Fibroblast of pulmonary artery (primary cell): ENCODE measurements at places on chromosomes 3 and 15.
A peak's percentile ranks its signal among the peaks of the same experiment; 100 is the strongest.

GRCh38 chr15:78107471-78107870 is 15.1 kb downstream of the SH2D7 start:
- DNase-seq, result no peak

DNA sequence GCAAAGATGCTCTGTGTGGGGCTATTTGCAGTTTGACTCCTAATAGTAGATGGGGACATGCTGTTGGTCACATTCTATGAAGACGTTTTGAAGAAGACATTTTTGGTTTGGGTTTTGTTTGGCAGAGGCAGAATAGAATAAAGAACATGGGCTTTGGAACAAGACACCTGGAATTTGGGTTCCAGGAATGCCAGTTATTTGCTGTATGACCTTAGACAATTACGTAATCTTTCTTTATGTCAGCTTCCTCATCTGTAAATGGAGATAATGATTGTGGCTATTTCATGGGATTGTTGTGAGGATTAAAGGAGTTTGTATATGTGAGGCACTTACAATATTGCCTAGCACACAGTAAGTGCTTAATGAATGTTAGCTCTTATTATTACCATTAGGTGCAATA is 91.6 kb downstream of the MESD start:
- DNase-seq, result no peak

- no peak for DNase-seq
Observed at GRCh38 chr15:41122849-41123248, 6.8 kb upstream of the INO80 start.

DNA sequence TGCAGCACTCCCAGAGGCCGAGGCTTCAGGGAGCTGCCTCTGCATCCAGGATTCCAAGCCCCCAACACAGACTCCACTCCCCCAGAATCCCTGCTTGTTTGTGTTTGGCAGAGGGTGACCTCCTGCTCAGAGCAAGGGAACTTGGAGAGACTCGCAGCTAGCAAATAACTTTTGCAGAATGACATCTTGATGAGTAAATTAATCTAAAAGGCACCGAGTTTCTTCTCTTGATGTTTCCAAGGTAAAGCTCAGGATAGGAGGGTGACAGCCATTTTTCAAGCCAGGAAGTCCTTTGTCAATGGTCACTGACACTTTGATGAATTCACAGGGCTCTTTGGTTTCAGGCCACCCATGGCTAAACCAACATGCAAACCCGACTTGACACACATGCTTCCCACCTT is 523.0 kb downstream of the NTRK3 start:
- DNase-seq, result no peak

GRCh38 chr3:127799476-127800222 is 22.7 kb downstream of the MGLL start:
- peak; percentile 84 for DNase-seq

GRCh38 chr3:42819351-42819965 is 10.2 kb downstream of the ACKR2 start:
- DNase-seq, result no peak

- no peak for DNase-seq
Observed at GRCh38 chr3:50473768-50474167, 29.7 kb downstream of the CACNA2D2 start.

- no peak for DNase-seq
Observed at GRCh38 chr15:23797747-23798446, 110.8 kb upstream of the NDN start.

GRCh38 chr15:101795455-101795854 is 7.9 kb upstream of the OR4F6 start:
- DNase-seq, result peak; percentile 44

- DNase-seq, result no peak
Observed at GRCh38 chr15:89436560-89437311, 59.6 kb downstream of the RHCG start.

DNA sequence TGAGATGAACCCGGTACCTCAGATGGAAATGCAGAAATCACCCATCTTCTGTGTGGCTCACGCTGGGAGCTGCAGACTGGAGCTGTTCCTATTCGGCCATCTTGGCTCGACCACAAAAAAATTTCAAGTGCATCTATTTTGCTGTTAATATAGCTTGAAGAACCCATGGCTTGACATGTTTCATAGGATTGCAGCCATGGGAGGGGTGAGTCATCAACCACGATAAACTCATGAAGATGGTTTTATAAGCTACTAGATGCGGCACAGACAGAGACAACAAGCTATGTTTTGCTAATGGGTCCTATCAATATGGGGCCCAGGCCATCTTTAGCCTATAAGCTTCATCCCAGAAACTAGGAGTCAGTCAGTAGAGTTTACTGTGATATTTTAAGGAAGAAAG is 100.4 kb upstream of the PHLDB2 start:
- DNase-seq, result peak; percentile 42

GRCh38 chr15:41983221-41983620 is 10.9 kb upstream of the EHD4 start:
- no peak for DNase-seq

DNA sequence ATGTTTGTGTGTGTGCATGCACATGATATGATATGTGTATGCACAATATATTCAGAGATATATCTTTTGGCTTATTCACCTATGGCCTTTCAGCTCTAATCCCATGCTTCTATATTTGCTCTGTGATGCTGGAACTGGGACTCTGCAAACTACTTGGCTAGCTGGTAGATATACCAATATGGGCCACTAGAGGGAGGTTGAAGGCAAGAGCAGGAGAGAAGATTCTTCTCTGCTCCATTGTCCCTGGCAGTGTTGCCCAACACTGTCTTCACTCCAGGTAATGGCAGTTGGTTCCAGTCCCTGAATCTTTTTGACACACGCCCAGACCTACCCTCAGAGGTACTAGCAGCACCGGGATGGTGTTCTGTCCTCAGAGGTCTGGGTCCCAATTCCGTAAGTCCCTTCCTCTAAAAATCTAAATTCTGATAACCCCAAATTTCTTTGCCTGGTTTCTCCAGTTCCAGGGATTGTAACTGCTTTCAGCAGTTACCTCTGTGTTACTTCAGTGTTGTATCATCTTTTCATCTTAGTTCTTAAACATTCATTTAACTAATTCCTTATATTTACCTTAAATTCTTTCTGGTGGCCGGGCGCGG is 44.7 kb downstream of the GTPBP8 start:
- DNase-seq, result peak; percentile 76

- peak; percentile 96 for DNase-seq
Observed at GRCh38 chr3:115790759-115791158, 167.4 kb downstream of the GAP43 start.

- peak; percentile 17 for DNase-seq
Observed at GRCh38 chr15:57555270-57555669, 36.4 kb upstream of the MYZAP start.

DNA sequence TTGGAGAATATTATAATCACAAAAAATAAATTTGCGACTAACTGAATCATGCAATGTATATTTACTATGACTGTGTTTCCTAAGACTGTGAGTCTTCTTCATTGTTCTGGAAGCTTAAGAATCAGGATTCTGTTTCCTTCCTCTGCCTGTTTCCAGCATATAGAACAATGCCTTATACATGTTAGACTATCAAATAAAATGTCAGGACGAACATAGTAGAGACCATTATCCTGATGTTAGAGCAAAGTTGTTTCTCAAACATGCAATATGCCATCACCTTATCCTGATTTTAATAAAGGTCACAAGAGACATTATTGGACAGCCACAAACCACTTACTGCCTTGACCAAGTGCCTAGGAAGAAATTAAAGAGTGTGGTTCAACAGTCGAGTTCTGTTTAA is 457.4 kb upstream of the AGTR1 start:
- DNase-seq, result no peak

DNA sequence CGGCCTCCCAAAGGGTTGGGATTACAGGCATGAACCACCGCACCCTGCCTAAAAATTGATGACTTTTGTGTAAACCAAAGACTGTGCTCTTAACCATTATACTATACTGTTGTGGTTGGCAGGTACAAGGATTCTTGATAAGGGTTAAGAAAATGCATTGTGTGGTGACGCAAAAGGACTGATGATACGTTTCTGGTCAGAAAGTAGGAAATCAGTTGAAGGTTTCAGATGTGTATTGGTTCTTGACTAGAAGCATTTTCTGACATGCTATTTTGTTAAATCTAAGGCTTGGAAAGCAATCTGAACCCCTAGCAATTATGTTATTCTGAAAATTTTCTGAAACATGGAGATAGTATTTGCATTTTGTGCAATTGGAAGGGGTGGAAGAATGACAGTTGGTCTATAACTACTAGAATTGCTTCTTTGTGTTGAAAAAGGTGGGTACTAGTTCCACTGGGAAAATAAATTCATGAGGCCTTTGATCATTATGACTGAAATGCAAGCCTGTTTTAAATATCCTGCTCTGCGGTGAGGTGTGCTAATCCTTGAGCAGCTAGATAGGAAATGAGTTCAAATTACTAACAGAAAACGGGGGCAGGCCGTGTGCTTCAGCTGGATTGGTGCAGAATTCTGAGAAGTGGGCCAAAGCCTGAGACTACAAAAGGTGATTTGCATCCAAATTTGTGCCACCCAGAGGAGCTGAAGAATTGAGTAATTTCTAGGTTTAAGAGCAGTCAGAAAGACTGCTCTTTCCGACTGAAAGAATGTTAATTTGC is 66.0 kb upstream of the LRRFIP2 start:
- no peak for DNase-seq

- no peak for DNase-seq
Observed at GRCh38 chr3:32293903-32294302, 55.4 kb downstream of the CMTM8 start.

GRCh38 chr3:17686613-17687012 is 55.8 kb downstream of the TBC1D5 start:
- peak; percentile 46 for DNase-seq

GRCh38 chr3:114649331-114649730 is 355.5 kb downstream of the TIGIT start:
- peak; percentile 29 for DNase-seq

GRCh38 chr3:103968751-103969150 is 1398.0 kb upstream of the ALCAM start:
- DNase-seq, result no peak

DNA sequence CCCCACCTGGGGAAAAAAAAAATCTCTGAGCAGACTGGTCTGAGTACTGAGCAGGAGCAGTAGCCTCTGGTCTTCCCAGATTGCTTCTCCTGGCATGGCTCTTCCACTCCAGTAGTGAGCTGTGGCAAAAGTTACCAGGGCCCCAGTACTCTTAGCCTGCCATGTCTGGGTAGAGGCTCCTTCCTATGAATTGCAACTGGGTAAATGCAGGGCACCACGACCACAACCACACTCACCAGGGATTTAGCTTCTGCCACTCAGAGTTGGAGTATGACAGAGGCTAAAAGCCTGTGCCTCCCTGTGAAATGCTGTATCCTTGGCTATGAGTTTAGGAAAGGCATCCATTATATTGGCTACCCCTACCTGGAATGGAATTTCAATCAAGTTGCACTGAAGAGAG is 67.9 kb upstream of the CCDC54 start:
- DNase-seq, result no peak

GRCh38 chr15:41714291-41714690 is 54.1 kb downstream of the MGA start:
- no peak for DNase-seq

GRCh38 chr15:25848784-25849156 is 14.4 kb downstream of the ATP10A start:
- DNase-seq, result no peak

DNA sequence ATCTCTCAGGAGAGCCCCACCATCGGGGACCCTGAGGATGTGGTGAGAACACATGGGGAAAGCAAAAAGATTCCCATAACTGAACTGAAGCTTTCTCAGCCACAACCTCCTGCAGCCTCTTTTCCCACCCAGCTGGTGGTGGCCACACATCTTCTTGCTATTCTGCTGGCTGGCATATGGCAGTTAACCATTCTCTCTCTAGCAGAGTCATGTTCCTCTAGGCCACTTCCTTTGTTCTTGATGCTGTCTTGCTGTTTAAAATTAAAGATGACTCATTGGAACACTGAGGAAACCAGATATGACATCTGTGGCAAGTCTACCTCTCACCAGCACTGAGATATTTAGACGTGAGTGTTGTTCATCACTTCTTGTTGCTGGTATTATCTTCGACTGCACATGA is 180.3 kb upstream of the ROBO2 start:
- no peak for DNase-seq

DNA sequence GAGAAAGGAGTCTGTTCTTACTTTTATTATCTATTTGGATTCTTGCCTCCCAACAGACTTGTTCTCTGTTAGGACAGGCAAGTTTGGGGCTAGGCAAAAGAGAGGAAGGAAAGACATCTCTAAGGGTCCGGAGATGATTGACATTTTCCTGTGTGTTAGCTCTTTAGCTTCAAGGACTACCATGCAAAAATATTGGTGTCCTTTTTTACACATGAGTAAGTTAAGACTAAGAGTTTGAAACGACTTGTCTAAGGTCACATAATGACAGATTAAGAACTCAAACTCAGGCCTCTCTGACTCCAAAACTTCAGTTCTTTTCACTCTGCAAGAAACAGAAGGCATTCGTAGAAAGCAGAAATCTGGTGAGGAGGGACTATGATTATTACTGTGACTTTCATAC is 5.9 kb downstream of the LMCD1 start:
- DNase-seq, result no peak

- no peak for DNase-seq
Observed at GRCh38 chr3:42057561-42058211, 33.5 kb upstream of the TRAK1 start.
